M059J (cell line): ENCODE measurements at places on chromosomes 3 and 15. TPM values are rescaled to one million over a fixed set of nuclear protein-coding genes. Genes with fewer than 3 reads are reported as not detected.

- no peak for DNase-seq
Measured at GRCh38 chr3:72183489-72183888, 398.5 kb upstream of the PROK2 start.

DNA sequence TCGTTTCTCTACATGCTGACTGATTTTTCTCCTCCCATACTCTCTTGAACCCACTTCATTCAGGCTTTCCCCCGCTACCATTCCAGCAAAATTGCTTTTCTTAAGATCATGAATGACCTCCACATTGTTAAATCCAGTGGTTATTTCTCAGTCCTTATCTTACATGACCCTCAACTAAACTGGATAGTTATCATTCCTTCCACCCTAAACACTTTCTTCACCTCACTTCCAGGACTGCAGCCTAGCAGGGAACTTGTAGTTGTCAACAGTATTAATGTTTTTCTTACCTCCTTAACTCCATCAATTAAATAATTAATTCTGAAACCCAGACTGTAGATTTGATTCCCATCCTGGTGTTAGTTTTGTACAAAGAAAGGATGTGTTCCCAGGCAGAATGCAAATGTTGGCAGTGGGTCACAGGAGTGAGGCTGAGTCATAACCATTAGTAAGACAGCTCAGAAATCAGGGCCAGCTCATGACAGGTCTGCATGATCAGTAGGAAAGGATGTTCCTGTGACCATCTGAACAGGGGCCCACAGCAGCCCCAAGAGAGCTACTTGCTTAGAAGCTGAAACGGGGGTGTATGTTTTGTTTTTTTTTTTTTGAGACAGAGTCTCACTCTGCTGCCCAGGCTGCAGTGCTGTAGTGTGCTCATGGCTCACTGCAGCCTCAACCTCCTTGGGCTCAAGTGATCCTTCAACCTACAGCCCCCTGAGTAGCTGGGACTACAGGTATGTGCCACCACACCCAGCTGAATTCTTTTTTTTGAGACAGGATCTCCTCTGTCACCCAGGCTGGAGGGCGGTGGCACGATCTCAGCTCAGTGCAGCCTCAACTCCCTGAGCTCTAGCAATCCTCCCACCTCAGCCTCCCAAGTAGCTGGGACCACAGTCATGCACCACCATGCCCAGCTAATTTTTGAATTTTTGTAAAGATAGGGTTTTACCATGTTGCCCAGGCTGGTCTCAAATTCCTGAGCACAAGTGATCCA lies 9.1 kb downstream of the BCL2L10 start:
- peak; percentile 95 for DNase-seq

DNA sequence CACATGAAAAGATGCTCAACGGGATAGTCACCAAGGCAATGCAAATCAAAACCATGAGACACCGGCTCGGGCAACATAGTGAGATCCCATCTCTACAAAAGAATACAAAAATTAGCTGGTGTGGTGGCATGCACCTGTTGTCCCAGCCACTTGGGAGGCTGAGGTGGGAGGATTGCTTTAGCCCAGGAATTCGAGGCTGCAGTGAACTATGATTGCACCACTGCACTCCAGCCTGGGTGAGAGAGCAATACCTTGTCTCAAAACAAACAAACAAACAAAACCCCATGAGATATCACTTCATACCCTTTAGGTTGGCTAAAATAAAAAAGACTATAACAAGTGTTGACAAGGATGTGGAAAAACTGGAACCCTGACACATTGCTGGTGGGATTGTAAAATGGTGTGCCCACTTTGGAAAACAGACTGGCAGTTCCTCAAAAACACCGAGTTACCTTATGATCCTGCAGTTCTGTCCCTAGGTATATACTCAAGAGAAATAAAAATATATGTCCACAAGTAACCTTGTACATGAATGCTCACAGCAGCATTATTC lies 3.8 kb upstream of the PPARG start:
- DNase-seq: no peak

GRCh38 chr3:197186887-197187588 lies 111.4 kb downstream of the DLG1 start:
- peak; percentile 70 for DNase-seq

- no peak for DNase-seq
Measured at GRCh38 chr3:44476963-44477311, 533 bp downstream of the ZNF445 start.

- no peak for DNase-seq
Measured at GRCh38 chr3:16496408-16497222, 16.9 kb downstream of the RFTN1 start.

GRCh38 chr3:72101494-72101893 lies 316.5 kb upstream of the PROK2 start:
- DNase-seq: no peak

- no peak for DNase-seq
Measured at GRCh38 chr3:177065285-177066033, 131.8 kb downstream of the TBL1XR1 start.

DNA sequence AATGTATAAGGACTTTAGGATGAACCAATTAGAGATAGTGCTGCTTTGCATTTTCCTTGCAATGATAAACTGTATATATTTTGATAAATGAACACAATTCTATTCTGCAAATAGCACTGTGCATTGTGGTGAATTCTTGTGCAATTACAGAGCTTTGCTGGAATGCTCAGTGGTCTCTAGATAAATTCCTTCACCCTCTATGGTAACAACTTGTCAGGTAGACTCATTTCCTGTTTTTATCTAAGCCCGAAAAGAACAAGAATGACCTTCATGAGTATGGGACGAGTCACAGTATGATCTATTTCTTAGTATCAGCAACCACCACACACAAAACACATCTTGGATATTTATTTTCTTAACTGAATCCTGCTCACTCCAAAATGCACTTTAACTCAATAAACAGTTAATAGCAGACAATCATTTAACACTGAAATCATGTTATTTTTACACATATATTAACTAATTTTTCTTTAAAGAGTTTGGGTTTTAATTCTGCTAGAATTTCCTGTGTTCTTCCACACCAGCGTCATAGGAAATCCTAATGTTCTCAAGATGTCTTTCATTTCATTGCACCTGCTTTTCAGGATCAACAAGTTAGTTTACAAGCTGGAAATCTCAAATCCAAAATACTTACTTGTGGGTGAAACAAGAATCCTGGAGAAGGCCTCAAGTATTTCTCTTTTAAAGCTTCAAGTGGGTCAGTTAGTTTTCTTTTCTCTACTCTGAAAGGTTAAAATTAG lies 551.2 kb downstream of the MECOM start:
- peak; percentile 97 for DNase-seq

DNA sequence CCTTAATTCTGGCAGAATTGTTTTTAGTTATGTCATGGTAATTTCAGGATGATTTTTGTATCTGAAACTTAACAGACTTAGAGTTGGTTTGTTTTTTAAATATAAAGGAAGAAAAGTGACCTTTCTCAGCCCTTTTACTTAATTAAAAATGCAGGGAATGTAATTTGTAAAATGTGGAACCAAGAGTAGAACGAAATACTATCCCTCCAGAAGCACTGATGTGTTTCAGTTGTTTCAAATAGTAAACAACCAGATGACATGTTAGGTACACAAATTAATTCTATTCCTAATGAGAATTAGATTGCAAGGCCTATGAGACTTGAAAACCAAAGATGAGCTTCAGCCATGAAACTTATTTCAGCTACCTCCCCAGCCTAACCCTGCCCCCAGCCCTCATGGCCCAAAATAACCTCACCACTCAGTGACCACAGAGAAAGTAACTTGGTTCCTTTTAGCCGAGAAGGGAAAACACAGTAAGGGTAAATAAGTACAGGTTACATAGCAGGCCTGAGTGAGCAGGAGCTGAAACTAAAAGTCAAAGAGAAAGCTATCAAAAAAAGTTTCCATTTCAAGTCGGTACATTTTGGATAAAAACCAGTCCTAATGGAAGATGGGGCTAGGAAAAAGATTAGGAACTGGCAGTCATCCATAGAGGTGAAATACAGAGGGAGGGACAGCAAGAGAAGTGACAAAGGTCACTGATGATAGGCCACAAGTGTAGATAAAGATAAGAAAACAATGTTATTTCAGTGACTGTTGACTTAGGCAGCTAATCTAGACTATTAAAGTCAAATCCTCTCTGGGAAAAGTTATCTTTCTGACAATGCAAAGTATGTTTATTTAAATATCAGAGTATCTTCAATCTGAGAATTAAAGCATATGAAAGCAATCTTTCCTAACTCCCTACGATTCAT lies 23.2 kb downstream of the SENP8 start:
- peak; percentile 36 for DNase-seq

- peak; percentile 32 for DNase-seq
Measured at GRCh38 chr3:140438736-140439470, 239.0 kb upstream of the TRIM42 start.

DNA sequence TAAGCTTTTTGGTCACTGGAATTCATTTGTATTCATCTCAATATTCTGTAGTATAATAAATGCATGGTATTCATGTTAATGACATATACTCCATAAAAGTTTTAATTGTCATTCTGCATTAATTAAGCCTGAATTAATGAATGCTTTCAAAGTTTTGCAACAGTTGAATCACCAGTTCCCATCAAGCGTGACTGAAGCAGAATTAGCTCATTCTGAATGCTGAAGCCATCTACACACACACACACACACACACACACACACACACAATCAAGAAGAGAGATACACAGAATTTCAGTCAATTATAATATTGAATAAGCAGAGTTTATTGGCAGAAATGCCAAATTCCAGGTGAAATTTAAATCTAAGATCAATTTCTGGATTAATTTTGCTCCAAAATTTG lies 252.1 kb upstream of the KCNMB2 start:
- DNase-seq: no peak

DNA sequence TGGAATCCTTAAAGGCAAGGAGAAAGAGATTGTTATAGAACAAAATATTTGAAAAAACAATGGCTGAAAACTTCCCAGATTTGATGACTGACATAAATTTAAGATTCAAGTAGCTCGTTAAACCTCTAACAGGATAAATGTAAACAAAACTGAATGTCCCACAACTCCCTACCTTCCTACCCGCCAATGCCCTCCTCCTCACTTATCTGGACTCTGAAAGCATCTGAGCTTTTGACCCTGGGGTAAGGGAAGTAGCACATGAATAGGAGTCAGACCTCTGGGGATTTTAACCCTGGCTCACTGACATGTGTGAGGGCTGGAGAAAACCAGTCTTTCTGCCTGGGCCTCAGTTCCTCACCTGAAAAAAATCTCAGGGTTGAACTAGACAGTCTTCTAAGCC lies 26.9 kb downstream of the CYP19A1 start:
- no peak for DNase-seq

DNA sequence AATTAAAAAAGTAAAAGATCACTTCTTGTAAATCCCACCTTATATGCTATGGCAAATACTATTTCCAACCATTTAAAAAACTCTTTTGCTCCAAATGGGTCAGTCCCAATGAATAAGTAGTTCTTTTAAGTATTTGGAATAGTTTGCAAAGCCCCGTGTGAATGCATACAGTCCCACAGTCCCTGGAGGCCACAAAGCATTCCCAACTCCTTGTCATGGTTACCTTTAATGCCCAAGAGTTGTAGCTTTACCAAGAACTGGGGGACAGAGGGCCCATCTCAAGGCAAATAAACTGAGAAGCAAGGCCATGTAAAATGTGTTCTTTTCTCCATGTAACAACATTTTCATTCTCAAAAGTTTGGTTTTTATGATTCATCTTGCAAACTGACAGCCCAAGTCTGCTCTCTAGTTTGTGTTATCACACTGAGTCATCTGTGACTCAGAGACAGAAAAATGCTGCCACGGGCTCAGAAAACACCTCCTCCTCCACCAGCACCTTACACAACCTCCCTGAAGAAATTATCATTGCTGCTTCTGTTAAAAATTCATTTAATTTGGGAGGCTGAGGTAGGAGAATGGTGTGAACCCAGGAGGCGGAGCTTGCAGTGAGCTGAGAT lies 336.2 kb downstream of the ERC2 start:
- peak; percentile 93 for DNase-seq

Gene MME
- 45.1 and 51.7 TPM in 2 replicates for total RNA-seq

Gene GNAT1
- not detected in 2 replicates for total RNA-seq

Gene ALDH1A2
- 0.17 TPM in 1 of 2 replicates, not detected in the other for total RNA-seq

Gene CCR4
- 0.10 TPM in 1 of 2 replicates, not detected in the other for total RNA-seq

Gene SPINK8
- not detected in 2 replicates for total RNA-seq

Gene CACNA2D2
- total RNA-seq: not detected in 2 replicates

Gene FAM240A
- not detected in 2 replicates for total RNA-seq

Gene HRH1
- total RNA-seq: 13.9 and 21.8 TPM in 2 replicates

Gene SLC15A2
- 0.32 and 0.37 TPM in 2 replicates for total RNA-seq

Gene ZNF639
- total RNA-seq: 71.5 and 87.3 TPM in 2 replicates

Gene CCDC191
- 0.71 and 1.5 TPM in 2 replicates for total RNA-seq
